IMR-90 (cell line): ENCODE measurements at places on chromosomes 3 and 15. TPM values are rescaled to one million over a fixed set of nuclear protein-coding genes. Genes with fewer than 3 reads are reported as not detected.

The SEC22C gene
- total RNA-seq, result 43.9 and 46.9 TPM in 2 replicates

GRCh38 chr3:89042236-89042835, 65.1 kb upstream of the EPHA3 start:
- DNase-seq, result no peak

GRCh38 chr3:9331171-9331570, 31.7 kb upstream of the THUMPD3 start:
- DNase-seq, result no peak

DNA sequence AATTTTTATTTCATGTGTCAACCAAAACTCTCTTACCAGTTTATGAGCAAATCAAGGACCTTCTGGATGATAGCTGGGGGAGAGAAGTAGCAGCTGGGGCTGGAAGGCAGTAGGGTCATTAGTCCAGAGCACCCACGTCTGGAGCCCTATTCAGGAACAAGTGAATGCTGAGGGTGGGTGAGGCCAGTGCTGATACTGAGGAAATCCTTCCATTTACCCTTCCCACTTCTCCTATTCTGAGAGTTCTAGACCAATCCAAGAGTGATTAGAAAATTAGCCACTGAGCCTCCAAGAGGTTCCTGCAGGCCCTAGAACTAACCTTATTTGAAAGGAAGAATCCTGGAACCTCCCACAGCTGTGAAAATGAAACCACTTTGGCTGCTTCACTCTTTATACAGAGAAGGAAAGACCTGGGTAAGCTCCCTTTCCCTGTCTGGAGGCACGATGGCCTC, 46.2 kb upstream of the VILL start:
- no peak for DNase-seq

GRCh38 chr15:71659730-71660067, 150.7 kb upstream of the NR2E3 start:
- DNase-seq, result peak; percentile 39
